Cardiac fibroblast (primary cell): ENCODE measurements at places on chromosomes 11 and 22.

DNA sequence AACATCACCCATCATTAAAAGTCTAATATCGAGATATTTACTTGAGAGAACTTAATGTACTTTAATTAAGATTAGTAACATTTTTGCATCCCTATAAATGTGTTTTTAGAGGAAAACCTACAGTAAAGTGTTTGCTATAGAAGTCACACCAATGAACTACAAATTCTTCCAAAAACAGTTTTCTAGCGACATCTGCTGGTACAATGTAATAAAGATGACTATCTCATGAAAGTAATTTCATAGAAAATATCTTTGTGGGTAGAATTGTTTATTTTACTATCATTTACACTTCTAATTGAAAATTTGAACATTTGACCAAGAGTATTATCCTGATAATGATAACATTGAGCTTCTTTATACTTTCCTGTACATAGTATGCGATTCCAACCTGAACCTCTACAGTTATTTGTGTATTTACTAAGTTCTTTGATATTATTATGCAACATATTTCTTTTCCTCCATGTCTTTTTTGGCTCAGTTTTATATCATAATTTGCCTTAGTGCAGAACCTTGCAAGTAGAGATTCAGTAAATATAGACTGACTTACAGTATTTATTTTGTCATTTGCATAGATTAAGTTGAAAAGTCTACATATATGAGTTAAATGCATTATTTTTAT lies 252.7 kb downstream of the TMEM135 start:
- DNase-seq = peak; percentile 79

DNA sequence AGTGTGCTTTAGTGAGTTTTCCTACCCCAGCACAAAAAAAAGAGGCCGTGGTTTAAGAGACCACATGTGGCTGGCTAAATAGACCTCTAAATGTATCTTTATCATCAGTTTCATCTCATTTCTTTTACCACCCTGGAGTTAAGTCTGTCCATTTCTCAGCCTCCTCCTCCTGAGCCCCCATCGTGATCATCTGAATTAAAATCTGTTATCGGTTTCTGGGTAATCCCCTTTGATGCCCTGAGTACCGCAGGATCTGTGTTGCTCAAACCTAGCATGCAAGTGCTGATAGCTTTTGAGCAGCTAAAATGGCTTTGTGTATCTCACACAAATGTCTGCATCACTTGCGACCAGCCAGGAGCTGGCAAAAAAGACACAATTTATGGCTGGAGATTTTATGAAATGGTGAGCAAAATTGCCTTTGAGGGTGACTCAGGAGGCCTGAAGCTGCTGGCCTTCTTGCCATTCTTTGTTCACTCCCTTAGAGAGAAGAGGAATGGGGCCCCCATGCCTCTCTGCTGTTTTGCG lies 236.5 kb downstream of the NTM start:
- DNase-seq = no peak

DNA sequence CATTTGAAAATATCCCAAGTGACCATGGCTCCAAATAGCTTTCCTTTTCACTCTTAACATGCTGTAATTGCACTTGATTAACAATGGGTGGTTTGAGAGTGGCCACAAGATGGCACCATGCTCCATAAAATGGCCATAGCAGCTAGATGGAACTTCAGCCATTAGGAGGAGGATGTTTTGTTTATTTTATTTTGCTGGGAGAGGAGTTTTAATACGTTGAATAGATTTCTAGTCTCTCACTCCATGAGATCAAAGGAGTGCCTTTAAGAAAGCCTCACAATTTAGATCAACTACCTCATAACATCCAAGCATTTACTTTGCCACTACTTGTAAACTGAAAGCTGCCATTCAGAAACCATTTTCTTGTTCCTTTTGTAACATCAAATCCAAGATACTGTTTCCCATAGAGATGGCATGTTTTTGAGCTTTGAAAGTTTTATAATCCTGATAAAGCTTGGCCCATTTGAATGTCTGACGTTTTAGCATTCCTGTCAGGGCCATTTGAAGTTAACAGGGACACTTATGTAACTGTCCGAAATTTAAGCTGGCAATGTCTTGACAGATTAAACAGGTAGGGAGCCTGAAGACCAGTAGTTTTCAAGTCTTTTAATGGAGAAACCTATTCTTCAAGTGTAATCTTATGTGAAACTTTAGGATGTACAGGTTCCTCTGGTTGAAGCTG lies 4.7 kb downstream of the FEN1 start:
- DNase-seq = peak; percentile 92

DNA sequence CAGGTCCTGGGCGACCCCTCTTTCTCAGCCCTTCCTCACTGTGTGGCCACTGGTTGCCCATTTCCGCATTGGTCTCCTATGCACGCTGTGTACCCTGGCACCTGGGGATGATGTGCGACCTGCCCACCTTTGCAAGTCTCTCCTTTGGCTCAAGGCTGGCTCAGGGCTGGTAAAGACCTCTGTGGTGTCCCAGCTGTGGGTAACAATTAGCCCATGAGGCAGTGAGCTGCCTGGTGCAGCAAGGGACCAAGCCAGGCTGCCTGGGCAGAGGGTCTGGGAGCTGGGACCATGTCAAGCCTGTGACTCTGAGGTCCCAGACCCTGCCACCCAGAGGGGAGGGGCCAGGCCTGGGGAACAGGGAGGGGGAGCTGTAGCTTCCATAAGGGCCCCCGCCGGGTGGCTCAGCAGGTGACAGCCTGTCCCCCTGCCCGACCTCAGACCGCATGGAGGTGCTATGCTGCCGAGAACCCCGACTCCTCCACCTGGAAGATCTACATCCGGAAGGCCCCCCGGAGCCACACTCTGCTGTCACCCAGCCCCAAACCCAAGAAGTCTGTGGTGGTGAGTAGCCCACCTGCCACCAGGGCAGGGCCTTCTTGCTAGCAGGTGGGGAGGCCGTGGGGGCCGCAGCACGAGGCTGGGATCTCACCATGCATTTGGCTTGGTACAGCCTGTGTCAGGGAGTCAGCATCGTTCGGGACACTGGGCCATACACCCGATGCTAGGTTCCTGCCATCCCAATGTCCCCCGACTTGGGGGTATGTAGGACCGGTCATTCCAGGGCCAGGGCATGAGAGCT lies 112.5 kb downstream of the KCNQ1OT1 start:
- DNase-seq = no peak

GRCh38 chr22:17228725-17229126 lies 9.5 kb upstream of the ADA2 start:
- no peak for DNase-seq

DNA sequence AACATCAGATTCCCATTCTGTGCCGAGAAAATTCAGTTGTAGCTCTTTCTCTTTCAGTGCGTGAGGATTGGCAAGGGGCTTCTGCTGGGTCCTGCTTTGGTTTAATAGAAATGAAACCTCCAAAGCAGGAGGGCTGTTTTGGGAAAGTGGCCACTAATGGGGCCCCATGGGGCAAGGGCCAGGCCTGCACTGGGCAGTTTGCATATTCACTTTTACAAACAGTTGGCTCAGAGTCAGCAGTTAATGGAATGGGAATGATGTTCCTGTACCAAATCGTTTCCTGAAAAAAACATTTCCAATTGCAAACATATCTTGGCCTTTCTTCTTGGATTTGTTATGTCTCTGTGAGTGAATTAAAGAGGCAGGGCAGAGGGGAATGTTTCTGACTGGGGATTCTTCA lies 92.1 kb downstream of the PARVA start:
- peak; percentile 78 for DNase-seq

- no peak for DNase-seq
These were observed 72.7 kb downstream of the FEZ1 start for GRCh38 chr11:125423247-125423849.

DNA sequence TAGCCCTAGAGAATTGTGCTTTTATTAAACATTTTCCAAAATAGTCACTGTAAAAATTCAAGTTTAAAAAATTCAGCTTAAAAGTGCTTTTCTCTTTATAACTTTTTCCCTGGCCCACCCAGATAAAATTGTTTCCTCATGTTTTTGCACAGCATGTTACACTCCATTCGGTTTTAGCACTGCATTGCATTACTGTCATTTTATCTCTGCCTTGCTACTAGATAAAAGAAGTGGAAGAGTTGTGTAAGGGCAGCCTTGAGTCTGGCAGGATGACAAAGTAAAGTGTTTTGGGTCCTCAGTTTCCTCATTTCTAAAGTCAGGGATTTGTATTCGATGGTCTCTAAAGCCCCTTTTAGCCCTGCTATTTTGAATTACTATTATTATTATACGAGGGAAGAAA lies 99.8 kb downstream of the ATM start:
- peak; percentile 14 for DNase-seq

DNA sequence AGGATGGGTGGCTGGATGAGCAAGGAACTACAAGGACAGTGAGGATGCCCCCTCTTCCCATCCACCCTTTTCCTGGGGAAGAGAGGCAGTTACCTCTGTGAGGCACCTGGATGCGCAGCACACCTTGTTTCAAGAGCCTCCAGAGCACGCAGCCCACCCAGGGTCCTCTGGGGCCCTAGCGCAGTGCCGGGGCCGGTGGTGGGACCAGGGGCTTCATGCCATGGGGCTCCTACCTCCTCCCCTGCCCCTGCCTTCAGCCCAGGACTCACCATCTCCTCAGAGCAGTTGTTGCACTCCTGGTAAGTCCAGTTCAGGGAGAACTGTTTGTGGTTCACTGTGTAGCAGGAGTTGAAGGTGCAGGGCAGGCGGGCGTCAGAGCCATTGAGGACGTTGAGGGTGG lies 8.1 kb downstream of the SCN2B start:
- no peak for DNase-seq

DNA sequence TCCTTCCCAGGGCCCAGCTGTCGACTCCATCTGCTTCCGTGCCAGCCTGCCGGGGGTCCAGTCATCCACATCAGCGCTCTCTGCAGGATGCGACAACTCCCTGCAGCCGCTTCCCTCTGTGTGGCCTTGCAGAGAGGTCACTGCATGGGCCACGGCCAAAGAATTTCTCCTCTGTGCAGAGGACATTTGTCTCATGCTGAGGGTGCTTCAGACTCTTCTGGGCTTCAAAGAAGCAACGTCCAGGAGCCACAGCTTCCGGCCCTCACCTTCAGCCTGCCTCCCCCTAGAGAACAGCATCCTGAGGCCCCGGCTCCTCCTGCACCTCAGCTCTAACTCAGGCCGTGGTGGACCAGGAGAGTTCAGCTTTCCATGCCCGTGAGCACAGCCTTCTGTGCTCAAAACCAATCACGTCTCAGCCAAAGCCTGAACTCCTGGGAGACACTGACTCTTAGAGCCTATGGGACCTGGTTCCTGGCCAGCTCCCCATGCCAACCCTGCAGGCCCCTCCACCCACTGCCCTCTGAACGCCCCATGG lies 258.9 kb downstream of the BRD1 start:
- no peak for DNase-seq

DNA sequence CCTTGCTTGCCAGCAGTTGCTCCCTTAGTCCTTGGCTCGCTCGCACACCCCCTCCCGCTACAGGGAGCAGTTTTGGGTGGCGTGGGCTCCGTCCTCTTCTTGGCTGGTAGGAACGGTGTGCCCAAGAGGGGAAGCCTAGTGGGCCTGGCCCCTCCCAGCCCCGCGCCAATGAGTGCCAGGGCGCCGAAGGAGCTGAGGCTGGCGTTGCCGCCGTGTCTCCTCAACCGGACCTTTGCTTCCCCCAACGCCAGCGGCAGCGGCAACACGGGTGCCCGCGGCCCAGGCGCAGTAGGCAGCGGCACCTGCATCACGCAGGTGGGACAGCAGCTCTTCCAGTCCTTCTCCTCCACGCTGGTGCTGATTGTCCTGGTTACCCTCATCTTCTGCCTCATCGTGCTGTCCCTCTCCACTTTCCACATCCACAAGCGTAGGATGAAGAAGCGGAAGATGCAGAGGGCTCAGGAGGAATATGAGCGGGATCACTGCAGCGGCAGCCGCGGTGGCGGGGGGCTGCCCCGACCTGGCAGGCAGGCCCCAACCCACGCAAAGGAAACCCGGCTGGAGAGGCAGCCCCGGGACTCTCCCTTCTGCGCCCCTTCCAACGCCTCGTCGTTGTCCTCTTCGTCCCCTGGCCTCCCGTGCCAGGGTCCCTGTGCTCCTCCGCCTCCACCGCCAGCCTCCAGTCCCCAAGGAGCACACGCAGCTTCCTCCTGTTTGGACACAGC lies 1.6 kb downstream of the C11orf87 start:
- no peak for DNase-seq

DNA sequence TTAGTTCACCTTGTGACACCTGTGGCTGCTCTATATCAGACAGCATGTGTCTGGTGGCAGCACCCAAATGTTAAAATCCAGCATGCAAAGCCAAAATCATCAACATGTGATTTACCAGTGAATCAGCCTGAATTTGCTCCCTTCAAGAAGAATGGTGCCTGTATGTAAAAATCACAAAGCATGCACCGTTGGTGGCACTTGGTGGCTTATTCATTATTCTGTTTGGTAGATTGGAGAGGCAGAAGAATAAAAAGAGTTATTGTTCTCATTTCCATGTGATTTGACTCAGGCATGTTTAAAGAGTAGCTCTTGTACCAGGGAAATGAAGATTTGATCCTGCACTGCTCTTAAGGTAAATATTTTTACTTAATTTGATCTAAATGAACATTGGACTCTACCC lies 143.9 kb upstream of the MPPED2 start:
- no peak for DNase-seq

DNA sequence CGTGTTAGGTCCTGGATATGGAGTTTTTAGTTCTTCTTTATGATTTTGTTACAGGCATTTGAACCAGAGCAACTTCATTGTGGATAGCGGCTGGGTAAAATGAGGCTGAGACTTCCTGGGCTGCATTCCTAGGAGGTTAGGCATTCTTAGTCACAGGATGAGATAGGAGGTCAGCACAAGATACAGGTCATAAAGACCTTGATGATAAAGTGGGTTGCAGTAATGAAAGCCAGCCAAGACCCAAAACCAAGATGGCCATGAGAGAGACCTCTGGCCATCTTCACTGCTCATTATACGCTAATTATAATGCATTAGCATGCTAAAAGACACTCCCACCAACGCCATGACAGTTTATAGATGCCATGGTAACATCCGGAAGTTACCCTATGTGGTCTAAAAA lies 23.4 kb upstream of the CLMP start:
- DNase-seq = peak; percentile 44

DNA sequence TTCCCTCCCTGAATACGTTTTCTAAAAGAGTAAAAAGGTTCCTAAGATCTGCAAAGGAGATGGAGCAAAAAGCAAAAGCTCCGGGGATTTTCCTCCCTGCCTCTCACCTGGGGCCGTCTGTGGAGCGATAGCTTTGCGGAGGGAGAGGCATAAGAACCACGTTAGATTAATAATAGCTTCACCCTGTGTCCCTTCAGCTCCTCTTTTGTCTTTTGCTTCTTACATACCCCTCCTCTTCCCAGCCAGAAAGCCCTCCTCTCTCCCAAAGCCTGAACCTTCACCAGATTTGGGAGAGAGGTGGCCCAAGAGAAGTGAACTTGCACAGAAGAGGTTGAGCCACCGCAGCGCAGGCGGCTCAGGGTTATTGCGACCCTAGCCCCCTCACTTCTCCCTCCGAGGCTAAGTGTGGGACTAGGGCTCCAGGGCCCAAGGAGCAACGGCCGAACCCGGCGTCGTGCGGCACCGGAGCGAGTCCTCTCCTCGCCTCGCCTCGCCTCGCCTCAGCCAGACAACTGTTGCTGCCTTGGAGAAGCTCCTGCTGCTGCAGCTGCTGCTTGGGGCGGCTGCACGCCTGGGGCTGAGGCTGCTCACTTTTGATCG lies 97.6 kb upstream of the HSD17B12 start:
- DNase-seq = no peak

- peak; percentile 75 for DNase-seq
These were observed 34.1 kb downstream of the CD44 start for GRCh38 chr11:35173011-35173511.

- DNase-seq = peak; percentile 68
These were observed 687.9 kb downstream of the NTM start for GRCh38 chr11:132058211-132058772.

GRCh38 chr11:47361419-47361818 lies 8.9 kb upstream of the MYBPC3 start:
- no peak for DNase-seq

GRCh38 chr11:62879235-62879978 lies 1.3 kb upstream of the SLC3A2 start:
- peak; percentile 75 for DNase-seq

- DNase-seq = peak; percentile 90
These were observed 307.5 kb downstream of the ETS1 start for GRCh38 chr11:128279866-128280265.
